Brain pericyte (primary cell): ENCODE measurements at places on chromosomes 12 and 14.
A peak's percentile ranks its signal among the peaks of the same experiment; 100 is the strongest.

DNA sequence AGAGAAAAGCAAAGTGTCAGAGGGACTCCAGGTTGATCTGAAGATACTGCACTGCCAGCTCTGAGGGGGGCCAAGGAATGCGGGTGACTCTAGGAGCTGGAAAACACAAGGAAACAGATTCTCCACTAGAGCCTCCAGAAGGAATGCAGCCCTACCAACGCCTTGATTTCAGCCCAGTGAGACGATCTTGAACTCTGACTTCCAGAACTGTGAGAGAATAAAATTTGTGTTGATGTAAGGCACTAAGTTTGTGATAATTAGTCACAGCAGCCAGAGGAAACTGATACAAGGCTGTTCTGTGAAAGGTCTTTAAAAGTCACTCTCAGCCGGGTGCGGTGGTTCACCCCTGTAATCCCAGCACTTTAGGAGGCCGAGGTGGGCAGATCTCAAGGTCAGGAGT, 34.2 kb downstream of the CKAP4 start:
- DNase-seq, result no peak

DNA sequence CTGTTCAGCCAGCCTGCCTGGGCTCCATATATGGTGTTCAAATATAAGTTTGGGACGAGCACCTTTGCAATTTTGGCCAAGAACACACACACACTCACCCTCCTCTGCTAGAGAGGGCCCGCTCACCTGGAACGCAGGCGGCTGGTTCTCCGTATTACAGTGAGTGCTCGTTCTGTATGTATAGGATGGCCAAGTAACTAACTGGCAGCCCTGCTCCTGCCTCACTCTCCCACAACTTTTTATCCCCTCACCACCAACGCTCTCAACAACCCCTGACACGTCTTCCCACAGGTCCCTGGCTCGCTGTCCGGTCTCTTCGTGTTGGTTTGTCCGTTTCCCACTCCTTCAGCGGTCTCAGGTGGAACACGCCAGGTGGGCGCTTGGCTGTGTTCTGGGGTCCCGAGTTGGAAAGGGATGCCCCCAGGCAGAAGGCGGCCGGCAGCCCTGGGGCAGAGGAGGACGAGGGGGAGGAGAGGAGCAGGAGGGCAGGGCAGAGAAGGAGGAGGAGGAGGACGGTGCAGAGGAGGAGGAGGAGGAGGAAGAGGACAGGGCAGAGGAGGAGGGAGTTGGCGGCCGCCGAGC, 398 bp upstream of the MSRB3 start:
- DNase-seq, result no peak

- no peak for DNase-seq
Observed at GRCh38 chr12:90174956-90175355, 466.3 kb upstream of the ATP2B1 start.

- no peak for DNase-seq
Observed at GRCh38 chr14:89331398-89331797, 85.6 kb downstream of the FOXN3 start.

- DNase-seq, result no peak
Observed at GRCh38 chr12:108048686-108049085, 80.4 kb upstream of the WSCD2 start.

- DNase-seq, result no peak
Observed at GRCh38 chr14:80208461-80208860, 2.8 kb downstream of the DIO2 start.

- no peak for DNase-seq
Observed at GRCh38 chr14:101643651-101644050, 82.4 kb downstream of the DIO3 start.

GRCh38 chr12:58420503-58420902, 479.1 kb downstream of the ATP23 start:
- DNase-seq, result no peak

DNA sequence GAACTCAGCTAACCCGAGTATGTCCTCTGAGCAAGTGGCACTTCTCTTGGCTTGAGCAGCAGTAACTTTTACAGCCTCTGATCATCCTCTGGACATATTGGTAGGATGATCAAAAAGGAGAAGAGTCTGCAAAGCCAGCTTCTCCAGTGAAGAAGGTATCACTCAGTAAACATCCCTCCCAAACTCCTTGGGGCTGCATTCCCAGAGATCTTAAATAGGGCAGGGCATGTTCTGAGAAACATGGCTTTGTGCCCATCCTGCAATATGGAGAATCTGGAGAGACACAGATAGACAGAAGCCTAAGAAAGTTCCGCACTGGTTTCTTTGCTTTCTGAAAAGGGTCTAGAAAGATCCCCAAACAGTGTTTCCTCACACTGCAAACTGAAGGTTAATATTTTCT, 65.4 kb downstream of the RBM19 start:
- no peak for DNase-seq

GRCh38 chr12:126210448-126210847, 1145.2 kb downstream of the AACS start:
- no peak for DNase-seq

GRCh38 chr12:108213871-108214445, 84.9 kb downstream of the WSCD2 start:
- no peak for DNase-seq

DNA sequence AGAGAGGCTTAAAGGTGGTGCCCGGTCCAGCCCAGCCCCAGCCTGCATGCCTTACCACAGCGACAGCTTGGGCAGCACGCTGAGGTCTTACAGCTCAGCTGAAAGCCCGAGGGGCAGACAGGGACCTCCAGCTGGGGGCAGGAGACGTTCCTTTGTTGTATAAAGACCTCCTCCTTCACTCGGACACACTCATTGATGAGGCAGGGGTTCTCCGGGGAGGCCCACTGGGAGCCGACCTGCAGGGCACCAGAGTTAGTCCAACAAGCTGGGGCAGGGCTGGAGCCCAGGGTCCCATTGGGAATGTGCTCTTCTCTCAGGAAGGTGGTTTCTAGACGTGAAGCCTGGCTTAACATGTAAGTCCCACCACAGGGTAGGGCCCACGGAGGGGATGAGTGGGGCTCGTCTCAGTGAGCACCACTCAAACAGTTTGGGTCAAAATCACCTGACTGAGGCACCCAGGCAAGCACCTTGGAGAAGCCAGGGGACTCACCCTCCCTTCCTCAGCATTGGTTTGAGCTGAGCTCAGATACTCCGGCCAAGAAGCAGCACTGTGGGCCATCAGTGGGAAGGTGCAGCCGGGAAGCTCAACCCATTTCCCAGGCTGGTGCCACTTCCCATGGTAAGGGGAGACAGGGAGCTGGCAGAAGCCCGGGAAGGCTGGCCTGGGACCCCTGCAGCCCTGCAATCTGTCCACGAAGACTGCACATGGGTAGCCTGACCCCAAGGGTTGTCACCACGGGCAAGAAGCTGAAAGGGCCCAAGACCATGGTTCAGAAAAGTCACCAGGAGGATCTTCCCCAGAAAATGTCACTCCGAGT, 24.3 kb upstream of the ANO2 start:
- DNase-seq, result no peak

GRCh38 chr14:76259029-76259735, 107.5 kb downstream of the GPATCH2L start:
- no peak for DNase-seq

GRCh38 chr14:67426161-67426560, 14.2 kb upstream of the PLEK2 start:
- DNase-seq, result no peak

- DNase-seq, result no peak
Observed at GRCh38 chr12:95700316-95700785, 90.2 kb downstream of the NTN4 start.

DNA sequence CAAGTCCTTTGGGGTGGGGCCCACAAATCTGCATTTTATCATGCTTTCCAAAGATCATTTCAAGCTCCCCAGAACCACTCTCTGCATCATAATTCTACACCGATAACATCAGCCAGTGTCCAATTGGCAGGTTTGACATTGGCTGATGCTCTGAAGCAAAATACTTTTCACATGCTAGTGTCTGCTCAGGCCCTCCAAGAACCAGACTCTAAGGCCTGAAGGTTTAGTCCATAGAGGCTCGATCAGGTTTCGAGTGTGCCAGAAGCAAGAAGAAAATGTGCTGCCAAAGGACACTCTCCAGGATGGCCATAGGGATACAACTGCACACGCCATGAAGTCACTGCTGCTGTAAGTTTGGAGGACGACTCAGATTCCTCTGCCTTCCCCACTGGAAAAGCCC, 280.3 kb downstream of the KSR2 start:
- DNase-seq, result no peak

- no peak for DNase-seq
Observed at GRCh38 chr12:15563663-15564062, 225.5 kb downstream of the EPS8 start.

DNA sequence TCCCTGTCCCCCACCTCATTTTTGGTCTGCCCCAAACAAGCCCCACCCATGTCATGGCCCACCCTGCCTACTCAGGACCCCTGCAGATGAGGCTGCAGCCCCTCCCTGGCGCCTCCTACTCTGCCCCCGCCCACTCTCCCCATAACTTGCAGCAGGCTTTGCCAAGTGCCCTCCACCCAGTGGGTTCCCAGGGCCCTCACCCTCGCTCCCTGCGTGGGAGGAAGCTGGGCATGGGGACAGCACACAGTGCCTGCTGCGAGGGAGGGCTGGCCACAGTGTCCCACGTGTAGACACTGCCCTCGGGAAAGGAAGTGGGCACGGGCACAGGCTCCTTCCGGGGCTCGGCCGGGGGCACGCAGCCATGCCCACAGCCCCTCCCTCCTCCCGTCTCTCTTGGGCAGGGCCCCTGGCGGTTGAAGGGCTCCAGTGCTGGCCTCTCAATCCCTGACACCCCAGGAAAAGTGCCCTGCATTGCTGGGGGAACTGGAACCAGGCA, 9.4 kb downstream of the AKT1 start:
- no peak for DNase-seq

- DNase-seq, result no peak
Observed at GRCh38 chr14:68790644-68791077, 2.2 kb downstream of the ZFP36L1 start.

DNA sequence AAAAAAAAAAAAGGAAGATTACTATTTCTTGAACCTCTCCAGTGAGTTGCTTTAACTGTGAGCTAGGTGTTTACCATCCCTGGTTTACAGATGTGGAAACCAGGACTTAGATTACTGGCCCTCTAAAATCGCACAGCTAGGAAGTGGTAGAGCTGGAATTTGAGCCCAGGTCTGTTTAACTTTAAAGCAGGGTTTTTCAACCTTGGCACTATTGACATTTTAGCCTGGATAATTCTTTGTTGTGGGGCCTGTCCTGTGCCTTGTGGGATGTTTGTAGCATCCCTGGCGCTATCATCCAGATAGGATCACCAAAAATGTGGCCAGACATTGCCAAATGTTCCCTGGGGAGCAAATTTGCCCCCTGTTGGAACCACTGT, 28.5 kb upstream of the SMOC1 start:
- DNase-seq, result no peak

DNA sequence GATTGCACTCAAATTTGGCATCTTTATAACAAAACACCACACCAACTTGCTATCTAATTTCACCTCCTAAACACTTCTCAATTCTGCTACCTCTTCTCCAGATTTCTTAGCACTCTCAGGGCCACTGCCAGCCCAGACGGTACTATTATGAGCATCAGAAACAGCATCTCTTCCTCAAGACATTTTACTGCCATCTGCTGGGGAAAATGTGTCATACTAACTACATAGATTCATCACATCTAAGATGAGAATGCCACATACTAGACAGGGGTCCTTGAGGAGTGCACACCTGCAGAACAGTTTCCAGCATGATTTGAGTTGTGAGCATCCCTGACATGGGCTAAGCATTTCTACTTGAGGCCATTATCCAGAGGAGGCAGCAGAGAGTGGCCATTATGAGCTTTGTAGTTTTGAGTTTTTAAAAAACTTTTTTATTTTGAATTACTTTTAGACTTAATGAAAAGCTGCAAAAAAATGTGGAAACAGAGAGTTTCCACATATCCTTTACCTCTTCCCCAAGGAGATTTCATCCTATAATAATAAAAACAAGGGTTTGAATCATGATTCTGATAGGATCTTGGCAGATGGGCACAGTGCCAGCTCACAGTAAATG, 15.1 kb upstream of the GRIP1 start:
- DNase-seq, result peak; percentile 25

GRCh38 chr12:96375170-96375569, 25.1 kb downstream of the CDK17 start:
- no peak for DNase-seq

DNA sequence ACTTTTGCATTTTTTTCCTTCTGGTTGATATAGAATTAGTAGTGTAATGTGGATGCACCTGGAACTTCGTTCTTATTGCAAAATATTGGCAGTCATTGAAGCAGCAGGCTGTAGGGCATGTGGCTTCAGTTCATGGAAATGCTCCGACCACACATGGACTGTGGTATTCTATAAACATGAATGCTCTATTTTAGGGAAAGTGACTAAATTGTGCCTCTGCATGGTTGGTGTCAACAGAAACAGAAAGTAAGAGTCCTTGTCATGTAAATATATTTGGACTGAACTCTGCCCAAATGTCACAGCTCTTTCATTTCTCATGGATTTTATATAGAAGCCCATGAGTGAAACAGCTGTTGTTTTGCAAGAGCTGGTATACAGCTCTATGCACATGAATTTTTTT, 917.0 kb downstream of the LRFN5 start:
- DNase-seq, result no peak

- no peak for DNase-seq
Observed at GRCh38 chr14:100102156-100102785, 37.0 kb downstream of the EVL start.

- no peak for DNase-seq
Observed at GRCh38 chr12:87074781-87075180, 818.6 kb upstream of the MGAT4C start.

DNA sequence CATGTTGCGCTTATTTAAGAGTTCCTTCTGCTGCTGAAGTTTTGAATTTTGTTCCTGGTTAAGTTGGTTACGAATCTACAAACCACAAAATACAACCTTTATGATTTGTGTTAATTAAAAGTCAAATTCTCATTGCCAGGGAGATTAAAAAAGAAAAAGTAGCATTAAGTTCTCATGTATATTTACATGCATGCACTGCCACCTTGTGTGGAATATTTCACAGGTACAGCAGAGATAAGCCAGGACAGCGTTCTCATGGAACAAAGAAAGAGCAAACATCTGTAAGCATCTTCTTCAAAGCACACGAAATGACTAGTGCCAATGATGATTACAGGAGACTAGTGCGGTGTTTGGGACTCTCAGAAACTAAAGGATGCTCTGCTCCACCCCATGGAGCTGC, 34.2 kb downstream of the ZFYVE21 start:
- no peak for DNase-seq

- no peak for DNase-seq
Observed at GRCh38 chr14:102883089-102883541, 39.3 kb upstream of the AMN start.
